Activated CD4-positive, alpha-beta T cell treated with anti-CD3 and anti-CD28 coated beads, Interleukin-2, amount 10 ng/mL, durations not matched to agents 7 days and 5 days (primary cell): ENCODE measurements at places on chromosomes 13 and 19. TPM values are rescaled to one million over a fixed set of nuclear protein-coding genes. Genes with fewer than 3 reads are reported as not detected.

DNA sequence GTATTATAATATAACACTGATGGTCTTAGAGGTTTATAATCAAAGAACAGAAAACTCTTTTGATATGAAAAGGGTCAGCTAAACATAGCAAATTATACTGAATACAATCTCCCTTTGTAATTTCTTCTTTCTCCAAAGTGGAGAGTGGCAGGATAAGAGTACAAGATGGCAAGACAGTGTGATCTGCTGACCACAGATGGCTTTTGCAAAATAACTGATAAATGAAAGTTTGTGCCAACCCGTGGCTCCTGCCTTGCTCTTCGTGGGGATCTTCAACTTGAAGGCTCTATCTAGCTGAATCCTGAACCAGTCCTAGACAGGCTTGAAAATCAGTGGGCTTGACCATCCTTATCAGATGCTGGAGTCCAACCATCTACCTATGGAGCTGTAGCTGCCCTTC is 185.7 kb downstream of the VWA8 start:
- no peak overlapping the region for H3K27ac ChIP-seq
- H3K36me3 ChIP-seq: peaks cover 10% of the 10 kb centered on the region
- H3K4me1 ChIP-seq: no peaks in the 10 kb centered on the region
- no peak for DNase-seq
- H3K4me3 ChIP-seq: no peak overlapping the region

DNA sequence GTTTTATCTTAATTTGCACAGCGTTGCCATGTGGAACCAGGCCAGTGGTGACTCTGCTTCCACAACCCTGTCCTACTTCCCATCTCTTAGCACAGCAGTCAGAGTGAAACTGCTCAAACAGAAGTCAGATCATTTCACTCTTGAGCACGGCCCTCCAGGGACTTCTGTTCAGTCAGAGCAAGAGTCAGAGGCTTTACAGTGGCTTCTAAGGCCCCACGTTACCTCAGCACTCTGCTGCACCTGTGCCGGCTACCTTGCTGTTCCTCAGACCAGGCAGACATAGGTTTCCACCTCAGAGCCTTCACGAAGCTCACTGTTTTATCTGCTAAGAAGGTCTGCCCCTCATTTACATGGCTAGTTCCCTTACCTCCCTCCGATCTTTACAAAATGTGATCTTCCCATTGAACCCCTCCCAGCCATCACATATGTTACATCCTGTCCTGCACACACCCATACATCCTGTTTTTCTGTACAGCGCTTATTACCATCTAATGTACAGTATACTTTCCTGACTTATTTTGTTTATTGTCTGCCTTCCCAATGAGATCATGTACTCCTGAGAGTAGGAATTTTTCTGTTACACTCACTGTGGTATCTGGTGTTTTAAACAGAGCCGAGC is 41.6 kb downstream of the TM9SF2 start:
- peaks cover 77% of the 10 kb centered on the region for H3K36me3 ChIP-seq
- H3K27me3 ChIP-seq: no peaks in the 10 kb centered on the region
- peak; percentile 59 for DNase-seq
- peak overlapping the region; percentile 92 for H3K27ac ChIP-seq
- H3K4me1 ChIP-seq: peaks cover 62% of the 10 kb centered on the region

DNA sequence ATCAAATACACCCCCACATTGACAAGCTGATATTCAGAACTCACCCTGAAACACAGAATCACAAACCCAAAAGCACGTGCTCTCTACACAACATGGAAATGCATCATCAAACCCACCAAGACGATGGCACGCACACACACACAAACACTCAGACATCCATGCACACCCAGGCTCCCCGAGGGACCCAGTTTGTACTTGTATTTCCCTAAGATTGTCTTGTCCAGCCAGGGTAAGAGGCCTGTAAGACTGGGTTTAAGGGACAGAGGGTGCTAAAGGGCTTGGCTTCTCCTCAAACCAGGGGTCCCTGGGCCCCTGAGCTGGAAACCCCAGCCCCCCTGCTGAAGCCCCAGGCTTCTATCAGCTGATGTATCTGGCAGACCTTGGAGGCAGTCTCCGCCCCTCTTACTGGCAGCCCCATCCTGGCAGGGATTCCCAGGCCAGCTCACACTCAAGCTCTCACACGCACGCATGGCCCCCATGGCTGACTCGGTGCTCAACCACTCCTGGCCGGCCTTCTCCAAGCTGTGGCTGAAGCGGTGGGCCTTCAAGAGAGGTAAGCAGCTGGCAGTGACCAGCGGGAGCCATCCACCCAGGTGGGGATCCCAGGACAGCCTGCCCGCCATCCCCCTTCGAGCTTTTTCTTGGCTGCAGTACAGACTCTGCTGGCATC is 6.5 kb downstream of the ARHGEF18 start:
- no peak overlapping the region for H3K4me3 ChIP-seq
- peaks cover 64% of the 10 kb centered on the region for H3K4me1 ChIP-seq
- H3K27me3 ChIP-seq: no peaks in the 10 kb centered on the region
- H3K27ac ChIP-seq: peak overlapping the region; percentile 68
- H3K36me3 ChIP-seq: peaks cover 84% of the 10 kb centered on the region

- no peak overlapping the region for H3K4me3 ChIP-seq
- DNase-seq: no peak
- H3K27me3 ChIP-seq: peaks cover 16% of the 10 kb centered on the region
- H3K4me1 ChIP-seq: no peaks in the 10 kb centered on the region
- no peaks in the 10 kb centered on the region for H3K36me3 ChIP-seq
Measured at GRCh38 chr13:72692884-72693514, 34.4 kb downstream of the MZT1 start.

GRCh38 chr13:32067149-32067961 is 35.8 kb downstream of the FRY start:
- H3K27me3 ChIP-seq: no peaks in the 10 kb centered on the region
- no peak overlapping the region for H3K27ac ChIP-seq
- no peaks in the 10 kb centered on the region for H3K36me3 ChIP-seq
- no peaks in the 10 kb centered on the region for H3K4me1 ChIP-seq
- H3K4me3 ChIP-seq: no peak overlapping the region

GRCh38 chr19:42540071-42540553 is 11.8 kb upstream of the CEACAM1 start:
- no peaks in the 10 kb centered on the region for H3K36me3 ChIP-seq
- DNase-seq: no peak
- H3K4me3 ChIP-seq: no peak overlapping the region

- no peak overlapping the region for H3K27ac ChIP-seq
- DNase-seq: no peak
- no peak overlapping the region for H3K4me3 ChIP-seq
Measured at GRCh38 chr13:93305886-93306285, 79.3 kb downstream of the GPC6 start.

DNA sequence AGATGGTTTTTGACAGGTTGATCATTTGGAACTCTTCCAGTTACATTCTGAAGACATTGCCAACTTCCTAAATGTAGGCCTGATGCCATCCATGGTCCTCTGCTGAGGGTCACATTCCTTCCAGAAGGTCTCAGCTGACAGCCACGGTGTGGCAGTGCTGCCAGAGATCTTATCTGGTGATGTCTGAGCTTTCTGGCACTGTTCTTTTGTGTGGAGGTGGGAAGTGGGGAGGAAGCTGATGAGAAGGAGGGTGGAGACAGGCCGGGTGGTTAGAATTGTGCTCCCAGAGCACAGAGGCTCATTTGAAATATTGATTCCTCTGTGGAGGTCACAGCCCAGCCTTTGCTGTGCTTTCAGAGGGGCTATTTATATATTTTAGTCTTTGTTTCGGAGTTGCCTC is 16.1 kb upstream of the MTIF3 start:
- DNase-seq: no peak
- H3K4me1 ChIP-seq: peaks cover 6% of the 10 kb centered on the region
- H3K27me3 ChIP-seq: no peaks in the 10 kb centered on the region
- H3K27ac ChIP-seq: no peak overlapping the region

GRCh38 chr19:55766466-55766865 is 2.5 kb upstream of the RFPL4AL1 start:
- no peaks in the 10 kb centered on the region for H3K36me3 ChIP-seq
- no peak overlapping the region for H3K4me3 ChIP-seq
- peaks cover 2% of the 10 kb centered on the region for H3K27me3 ChIP-seq
- no peak for DNase-seq

DNA sequence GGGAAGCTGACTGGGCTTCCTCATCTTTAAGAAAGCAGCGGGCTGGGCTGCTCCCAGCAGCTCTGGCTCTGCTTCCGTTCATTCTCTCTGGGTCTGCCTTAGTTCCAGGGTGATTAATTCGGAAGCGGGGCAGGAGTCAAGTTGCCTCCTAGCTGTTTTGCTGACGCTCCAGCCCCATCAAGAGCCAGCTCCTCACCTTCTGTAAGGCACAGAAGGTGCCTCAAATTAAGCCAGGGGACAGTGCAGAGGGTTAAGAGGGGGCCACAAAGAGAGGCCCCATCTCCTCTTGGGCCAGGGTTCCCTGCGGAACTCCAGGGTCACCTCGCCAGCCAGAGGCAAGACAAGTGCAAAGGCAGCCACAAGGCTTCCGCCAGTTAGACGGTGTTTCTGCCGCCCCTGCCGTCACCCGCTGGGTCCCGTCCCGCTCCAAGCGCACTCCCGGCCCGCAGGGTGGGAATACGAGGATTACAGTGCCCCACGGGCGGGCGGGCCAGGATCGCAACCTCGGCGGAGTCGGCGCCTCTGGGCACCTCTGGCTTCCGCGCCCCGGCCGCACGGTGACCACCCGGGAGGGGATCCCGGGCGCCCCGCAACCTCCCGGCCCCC is 508 bp downstream of the SLC15A1 start:
- no peak for DNase-seq
- no peak overlapping the region for H3K27ac ChIP-seq
- no peak overlapping the region for H3K4me3 ChIP-seq
- H3K36me3 ChIP-seq: peaks cover 7% of the 10 kb centered on the region
- peaks cover 57% of the 10 kb centered on the region for H3K27me3 ChIP-seq

DNA sequence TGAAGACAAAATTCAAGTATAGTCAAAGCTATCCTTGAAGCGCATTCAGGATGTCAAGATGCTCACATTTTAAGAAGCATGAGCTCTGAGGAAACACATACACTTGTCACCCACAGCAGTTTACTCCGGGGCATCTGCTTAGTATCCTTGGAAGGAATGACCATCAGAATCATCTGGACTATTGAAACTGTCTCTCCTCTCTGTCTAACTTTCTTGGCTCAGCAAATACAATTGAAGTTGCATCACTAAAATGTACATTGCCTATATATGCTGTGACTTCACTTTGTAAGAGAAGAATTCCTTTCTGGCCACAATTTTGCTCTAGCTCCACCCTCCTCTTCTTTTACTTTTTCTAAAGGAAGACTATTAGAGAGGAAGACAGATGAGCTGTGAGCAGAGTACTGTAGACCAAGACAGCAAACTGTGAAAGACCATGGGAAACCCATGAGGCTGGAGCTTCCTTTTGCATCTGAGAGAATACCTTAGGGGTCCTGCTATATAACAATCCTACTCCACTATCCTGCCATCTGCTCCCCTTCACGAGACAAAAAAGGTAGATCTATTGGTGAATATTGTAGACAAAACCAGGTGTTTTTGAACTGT is 906.3 kb downstream of the PCDH9 start:
- H3K27me3 ChIP-seq: no peaks in the 10 kb centered on the region
- no peak overlapping the region for H3K4me3 ChIP-seq
- no peaks in the 10 kb centered on the region for H3K36me3 ChIP-seq
- no peaks in the 10 kb centered on the region for H3K4me1 ChIP-seq
- no peak overlapping the region for H3K27ac ChIP-seq

DNA sequence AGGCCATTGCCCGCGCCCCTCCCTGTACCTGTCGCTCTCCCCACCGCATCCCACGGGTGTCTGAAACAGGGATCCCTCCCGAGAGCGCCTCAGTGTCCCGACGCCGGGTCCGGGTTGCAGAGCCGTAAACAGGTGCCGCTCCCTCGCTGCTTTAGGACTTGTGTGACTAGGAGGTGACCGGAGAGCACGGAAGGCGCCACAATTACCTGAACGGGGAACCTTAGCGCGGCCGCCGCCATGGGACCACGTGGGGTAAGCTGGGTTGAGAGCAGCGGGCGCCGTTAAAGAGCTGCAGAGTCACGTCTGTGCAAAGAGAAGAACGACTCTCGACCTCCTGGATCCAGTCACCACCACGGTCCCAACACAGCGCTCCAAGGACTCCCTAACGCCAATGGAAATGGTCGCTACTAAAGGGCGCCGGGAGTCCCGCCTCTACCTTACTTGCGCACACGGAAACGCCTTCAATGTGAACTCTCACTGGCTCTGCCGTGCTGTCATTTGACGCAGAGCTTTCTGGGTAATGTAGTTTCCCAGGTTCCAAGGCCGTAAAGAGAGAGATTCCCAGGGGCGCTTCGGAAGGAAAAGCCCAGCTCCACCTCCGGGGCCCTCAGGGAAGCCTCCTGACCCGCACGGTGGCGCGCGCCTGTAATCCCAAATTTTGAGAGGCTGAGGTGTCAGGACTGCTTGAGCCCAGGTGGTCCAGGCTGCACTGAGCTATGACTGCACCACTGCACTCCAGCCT is at the start of gene ZNF552:
ZNF552 (minus strand) TSS at position 409 of the 742 bp plus-strand sequence; CDS start at position 239, 170 bp downstream.
- peaks cover 32% of the 10 kb centered on the region for H3K36me3 ChIP-seq
- peak; percentile 83 for DNase-seq
- peak within 1 kb of the TSS; percentile 94 for H3K27ac ChIP-seq
- no peaks in the 10 kb centered on the region for H3K27me3 ChIP-seq
- peaks cover 48% of the 10 kb centered on the region for H3K4me1 ChIP-seq

- DNase-seq: no peak
- H3K4me3 ChIP-seq: no peak overlapping the region
- peaks cover 12% of the 10 kb centered on the region for H3K27me3 ChIP-seq
- H3K27ac ChIP-seq: no peak overlapping the region
- no peaks in the 10 kb centered on the region for H3K36me3 ChIP-seq
Measured at GRCh38 chr19:45247136-45247535, 1.9 kb upstream of the EXOC3L2 start.

GRCh38 chr19:12773571-12773970 is 1.8 kb downstream of the HOOK2 start:
- no peaks in the 10 kb centered on the region for H3K27me3 ChIP-seq
- DNase-seq: no peak
- peaks cover 36% of the 10 kb centered on the region for H3K4me1 ChIP-seq
- H3K36me3 ChIP-seq: no peaks in the 10 kb centered on the region

GRCh38 chr19:46881092-46881491 is 20.3 kb downstream of the ARHGAP35 start:
- H3K36me3 ChIP-seq: no peaks in the 10 kb centered on the region
- H3K4me1 ChIP-seq: no peaks in the 10 kb centered on the region
- no peak overlapping the region for H3K27ac ChIP-seq
- no peaks in the 10 kb centered on the region for H3K27me3 ChIP-seq

- no peak overlapping the region for H3K27ac ChIP-seq
- no peaks in the 10 kb centered on the region for H3K27me3 ChIP-seq
Measured at GRCh38 chr19:28520998-28521568, 691.9 kb downstream of the UQCRFS1 start.

Gene SLC10A2
- not detected for total RNA-seq

Gene MEIS3
- total RNA-seq: not detected

Gene LSM14A
- total RNA-seq: 141 TPM

Gene SYCN
- not detected for total RNA-seq
